Hepatocyte (in vitro differentiated cells): ENCODE measurements at places on chromosomes 12 and 14. TPM values are rescaled to one million over a fixed set of nuclear protein-coding genes. Genes with fewer than 3 reads are reported as not detected.

- no peak for DNase-seq
These were observed 186.2 kb downstream of the NRXN3 start for GRCh38 chr14:78356391-78356790.

GRCh38 chr14:61515436-61516117 lies 179.7 kb upstream of the HIF1A start:
- DNase-seq = no peak

GRCh38 chr12:117816-118345 lies 51.3 kb downstream of the IQSEC3 start:
- DNase-seq = no peak

DNA sequence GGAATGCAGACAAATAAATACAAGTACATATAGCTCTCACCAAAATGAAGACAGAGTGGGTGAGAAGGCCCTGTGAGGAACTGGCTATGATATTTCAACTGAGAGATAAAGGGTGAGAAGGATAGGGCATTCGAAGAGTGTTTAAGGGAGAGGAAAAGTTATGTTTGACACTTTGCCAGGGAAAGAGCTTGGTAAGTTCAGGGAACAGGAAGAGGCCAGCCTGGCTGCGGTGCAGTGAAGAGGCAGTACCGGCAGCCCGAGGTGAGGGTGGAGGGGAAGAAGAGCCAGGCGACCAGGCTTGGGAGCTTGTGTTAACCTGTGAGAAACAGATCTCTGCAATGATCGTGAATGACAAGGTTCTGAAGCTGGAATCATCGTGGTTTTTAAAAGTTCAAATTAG lies 84.7 kb upstream of the RFX4 start:
- no peak for DNase-seq

- no peak for DNase-seq
These were observed 12.1 kb downstream of the ADCK1 start for GRCh38 chr14:77812028-77812427.

- DNase-seq = peak; percentile 97
These were observed 169.5 kb upstream of the RTL1 start for GRCh38 chr14:101072945-101073597.

RASAL1 gene
- polyA plus RNA-seq = 0.22 and 0.74 TPM in 2 replicates

OTX2 gene
- 0.11 and 0.18 TPM in 2 replicates for polyA plus RNA-seq
